T-helper 1 cell (primary cell): ENCODE measurements at places on chromosomes 4 and X.

- no peak for DNase-seq
Measured at GRCh38 chrX:87409113-87409841, 108.3 kb upstream of the KLHL4 start.

GRCh38 chrX:141467442-141467841 is 117.1 kb downstream of the SPANXA1 start:
- no peak for DNase-seq

DNA sequence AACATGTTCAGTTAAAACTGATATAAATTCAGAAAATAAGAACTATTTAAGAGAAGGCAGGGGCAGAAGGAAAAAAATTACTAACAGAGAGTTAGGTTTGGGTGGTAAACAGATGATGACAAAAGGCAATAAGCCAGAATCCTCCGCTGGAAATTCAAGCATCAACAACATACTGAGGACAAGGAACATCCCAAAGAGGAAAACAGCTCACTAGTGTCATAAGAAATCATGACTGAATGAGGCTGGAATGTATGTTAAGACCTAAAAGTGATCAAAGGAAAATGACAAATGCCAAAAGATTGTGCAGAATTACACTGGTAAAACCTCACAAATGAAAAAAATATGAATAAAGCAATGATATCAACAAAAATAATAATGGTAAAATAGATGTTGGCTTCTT is 88.4 kb downstream of the WDFY3 start:
- DNase-seq: no peak

- DNase-seq: no peak
Measured at GRCh38 chrX:30151964-30152363, 63.4 kb upstream of the MAGEB2 start.

- no peak for DNase-seq
Measured at GRCh38 chr4:87399148-87399547, 8.2 kb upstream of the HSD17B11 start.

DNA sequence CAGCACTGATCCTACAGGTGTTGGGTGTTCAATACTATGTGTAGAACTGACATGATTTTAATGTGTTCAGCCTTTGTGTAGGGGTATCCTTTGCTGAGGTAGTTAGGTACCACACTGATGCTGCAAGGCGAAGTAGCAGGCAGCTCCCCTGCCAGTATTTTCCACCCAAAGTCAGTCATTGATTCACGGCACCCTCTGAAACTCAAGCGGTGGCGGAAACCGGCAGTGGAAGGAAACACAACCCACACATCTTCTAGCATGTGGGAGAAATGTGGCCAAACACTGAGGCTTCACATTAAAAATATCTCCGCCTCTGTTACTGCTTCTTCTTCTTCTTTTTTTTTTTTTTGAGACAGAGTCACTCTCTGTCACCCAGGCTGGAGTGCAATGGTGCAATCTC is 126.3 kb downstream of the AASDH start:
- no peak for DNase-seq

DNA sequence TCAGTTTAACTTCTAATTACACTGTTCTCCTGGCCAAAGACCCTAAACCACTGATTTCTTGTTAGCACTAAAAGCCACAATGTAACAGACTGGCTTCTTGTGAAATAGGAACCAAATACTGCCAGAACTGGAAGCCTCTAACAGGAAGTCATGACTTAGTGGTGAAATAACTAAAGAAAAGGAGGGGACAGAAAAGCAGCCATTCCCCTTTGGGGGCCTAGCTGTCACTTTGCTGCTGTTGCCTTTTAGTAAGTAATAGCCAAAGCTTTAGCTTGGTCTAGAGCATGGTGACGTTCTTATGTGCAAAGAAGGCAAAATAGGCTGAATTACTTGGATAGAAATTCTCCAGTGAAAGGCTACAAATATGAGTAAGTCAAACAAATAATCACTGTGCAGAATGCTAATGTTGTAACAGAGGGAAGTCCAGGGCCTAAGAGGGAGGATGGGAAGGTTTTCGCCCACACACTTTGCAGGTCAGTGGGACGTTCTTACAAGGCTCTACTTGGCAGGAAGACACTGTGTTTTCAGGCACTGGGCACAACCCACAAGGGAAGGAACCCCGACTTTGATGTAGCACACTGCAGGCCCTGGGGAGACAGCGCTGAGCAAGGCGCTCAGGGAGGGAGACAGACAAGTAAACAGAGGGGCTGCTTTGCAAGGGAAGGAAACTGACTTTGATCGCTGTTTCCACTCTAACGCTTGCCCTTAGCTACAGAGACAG is 16.7 kb downstream of the GAB3 start:
- DNase-seq: no peak

DNA sequence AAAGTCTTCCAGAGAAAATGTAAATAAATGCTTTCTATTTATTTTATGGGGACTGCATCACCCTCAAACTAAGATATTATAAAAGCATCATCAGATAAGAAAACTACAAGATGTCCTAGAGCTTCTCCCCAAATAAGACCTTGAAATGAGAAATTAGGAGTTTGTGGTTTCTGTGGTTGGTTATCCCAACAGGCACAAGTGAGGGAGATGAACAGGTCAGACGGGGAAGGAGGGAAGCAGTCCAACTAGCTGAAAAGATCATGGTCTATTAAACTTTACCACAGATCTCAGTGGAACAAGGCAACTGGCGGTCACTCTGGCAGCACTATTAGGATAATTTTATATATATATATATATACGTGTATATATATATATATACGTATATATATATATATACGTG is 319.3 kb upstream of the GRID2 start:
- DNase-seq: no peak

DNA sequence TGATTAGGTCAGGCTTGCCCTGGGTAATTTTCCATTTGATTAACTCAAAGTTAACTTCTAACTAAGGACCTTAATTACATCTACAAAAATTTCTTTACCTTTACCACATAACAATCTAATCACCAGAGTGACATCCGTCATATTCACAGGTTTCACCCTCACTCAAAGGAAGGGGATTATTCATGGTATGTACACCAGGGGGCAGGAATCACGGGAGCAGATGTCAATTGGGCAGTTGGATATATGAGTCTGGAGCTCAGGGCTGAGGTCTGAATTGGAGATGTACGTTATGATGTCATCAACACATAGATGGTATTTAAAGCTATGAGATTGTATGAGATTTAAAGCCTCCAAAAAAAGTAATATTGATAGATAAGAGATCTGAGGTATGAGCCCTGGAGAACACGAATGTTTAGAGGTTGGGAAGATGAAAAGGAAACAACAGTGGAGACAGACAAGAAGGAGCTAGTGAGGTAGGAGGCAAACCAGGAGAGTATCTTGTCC is 52.9 kb downstream of the PGRMC1 start:
- DNase-seq: no peak

- peak; percentile 40 for DNase-seq
Measured at GRCh38 chrX:24920769-24921168, 95.0 kb downstream of the ARX start.

- no peak for DNase-seq
Measured at GRCh38 chrX:72408885-72409284, 103.2 kb upstream of the CITED1 start.

- DNase-seq: no peak
Measured at GRCh38 chrX:1871887-1872286, 257.0 kb downstream of the ASMT start.

DNA sequence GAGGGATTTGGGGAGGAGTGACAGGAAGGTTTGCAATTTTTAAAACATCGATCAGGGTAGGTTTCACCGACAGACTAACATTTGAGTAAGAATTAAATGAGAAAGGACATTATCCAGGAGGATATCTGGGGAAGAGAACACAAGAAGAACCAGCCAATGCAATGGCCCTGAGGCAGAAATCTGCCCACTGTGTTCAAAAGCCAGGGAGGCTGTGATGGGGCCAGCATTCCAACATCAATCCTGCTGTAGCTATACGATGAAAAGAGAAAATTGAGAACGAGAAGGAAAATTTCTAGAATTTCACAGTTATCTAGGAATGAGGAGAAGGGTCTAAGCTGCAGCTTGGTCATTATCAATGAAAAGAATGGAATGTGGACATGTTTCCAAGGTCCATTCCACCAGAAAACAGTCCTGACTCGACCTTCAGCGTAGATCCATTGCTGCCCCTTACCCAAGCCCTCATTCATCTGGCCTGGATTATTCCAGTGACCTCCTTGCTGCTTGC is 84.4 kb downstream of the APBB2 start:
- DNase-seq: no peak

DNA sequence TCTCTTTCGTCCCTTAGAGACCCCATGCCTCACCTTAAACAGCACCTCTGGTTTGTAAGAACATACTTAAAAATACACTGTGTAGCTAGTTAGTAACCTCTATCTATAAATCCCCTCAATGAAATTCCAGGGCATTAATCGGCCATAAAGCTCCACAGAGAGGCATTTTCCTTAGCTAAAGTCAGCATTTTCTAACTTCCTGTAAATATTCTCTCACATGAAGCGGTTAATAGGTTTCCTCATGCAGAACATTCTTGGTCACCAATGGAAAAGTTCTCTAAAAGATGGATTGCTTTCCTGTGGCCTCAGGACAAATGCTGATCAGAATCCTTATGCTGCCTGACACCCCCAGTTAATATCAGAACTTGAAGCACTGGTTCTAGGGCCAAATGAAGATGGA is 248.6 kb upstream of the BOD1L1 start:
- DNase-seq: no peak

DNA sequence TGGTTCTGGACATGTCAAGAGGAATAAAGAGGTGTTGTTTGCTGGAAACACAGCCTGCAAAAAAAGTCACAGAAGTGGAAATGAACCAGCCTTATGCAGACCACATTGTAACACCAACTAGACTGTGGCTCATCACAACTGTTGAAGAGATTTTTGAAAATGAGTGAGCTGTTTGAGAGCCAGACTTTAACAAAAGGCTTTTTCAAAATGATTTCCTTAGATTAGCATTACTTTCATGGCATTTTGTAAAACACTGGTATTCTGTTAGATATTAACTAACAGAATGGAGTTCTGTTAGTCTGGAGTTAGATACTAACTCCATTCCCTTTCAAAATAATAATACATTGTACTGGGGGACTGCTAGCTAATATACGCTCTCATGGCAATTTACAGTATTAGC is 60.6 kb upstream of the GABRA2 start:
- DNase-seq: no peak

DNA sequence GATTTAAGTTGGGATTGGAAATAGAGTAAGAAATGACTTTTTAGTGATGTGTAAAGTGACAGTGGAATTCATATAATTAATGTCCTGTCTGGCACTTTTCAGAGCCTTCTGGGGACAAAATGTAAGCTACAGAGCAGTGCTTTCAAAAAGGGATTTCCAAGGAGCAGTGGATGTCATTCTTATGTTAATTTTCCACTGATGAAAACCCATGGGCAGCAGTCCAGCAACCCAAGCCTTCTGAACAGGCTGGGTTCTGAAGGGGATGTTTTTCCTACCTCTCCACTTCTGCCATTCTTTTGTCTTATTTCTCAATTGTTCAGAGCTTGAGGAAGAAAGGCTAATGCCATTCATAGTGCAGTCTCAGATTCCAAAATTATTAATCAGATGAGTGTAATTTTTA is 717.6 kb upstream of the HS3ST1 start:
- no peak for DNase-seq
